ENCODE measurements at places on chromosomes 3 and 15.

DNA sequence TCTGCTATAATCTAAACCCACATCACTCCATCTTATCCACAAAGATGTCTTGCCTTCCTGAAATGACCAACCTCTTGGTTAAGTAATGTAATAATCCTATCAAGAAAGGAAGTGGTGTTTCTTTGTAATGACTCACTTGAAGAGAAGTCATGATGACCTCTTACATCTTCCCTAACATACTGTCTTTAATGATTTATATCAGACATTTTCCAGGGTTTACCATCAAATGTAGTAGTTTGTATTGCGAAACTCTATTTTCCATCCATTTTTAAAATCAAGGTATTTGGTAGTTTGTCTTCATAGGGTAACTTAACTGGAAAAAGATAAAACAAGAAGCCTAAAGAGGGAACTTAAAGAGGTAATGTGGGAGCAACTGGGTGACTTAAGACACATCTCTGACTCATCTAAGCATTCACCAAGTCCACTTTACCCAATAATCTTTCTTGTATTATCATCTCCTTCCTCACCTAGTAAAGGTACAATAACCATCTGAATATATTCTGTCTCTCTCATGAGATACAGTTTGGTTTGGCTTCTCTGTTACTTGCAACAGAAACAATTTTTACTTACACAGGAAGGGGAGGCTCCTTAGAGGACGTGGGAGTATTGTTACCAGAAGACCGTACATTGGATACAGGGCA lies 5.7 kb upstream of the MAPK6 start:
- no peak for DNase-seq

- no peak for DNase-seq
Measured at GRCh38 chr15:56168394-56168793, 75.3 kb downstream of the RFX7 start.

DNA sequence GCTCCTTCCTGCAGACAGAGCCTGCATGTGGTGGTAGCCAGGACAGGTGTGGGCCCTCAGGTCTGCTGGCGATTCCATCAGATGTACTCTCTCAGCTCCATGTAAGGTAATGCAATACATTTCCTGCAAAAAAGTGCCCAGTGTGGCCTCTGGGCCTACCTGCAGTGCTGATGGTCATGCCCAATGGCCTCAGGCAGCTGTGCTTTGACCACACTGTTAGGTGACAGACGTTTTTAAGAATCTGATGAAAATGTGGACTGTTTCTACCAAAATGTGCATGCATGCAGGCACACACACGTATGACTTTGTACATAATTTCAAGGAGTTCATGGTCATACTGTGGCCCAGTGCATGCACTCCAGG lies 152.9 kb downstream of the RAB11A start:
- DNase-seq = no peak

GRCh38 chr15:59138243-59138642 lies 33.3 kb downstream of the CCNB2 start:
- DNase-seq = peak; percentile 4

GRCh38 chr15:94375997-94376396 lies 144.6 kb downstream of the MCTP2 start:
- no peak for DNase-seq

- no peak for DNase-seq
Measured at GRCh38 chr15:92377083-92377789, 16.4 kb upstream of the ST8SIA2 start.

GRCh38 chr15:68330901-68331300 lies 53.4 kb downstream of the FEM1B start:
- no peak for DNase-seq

GRCh38 chr15:46456456-46456855 lies 821.6 kb downstream of the SQOR start:
- DNase-seq = no peak

DNA sequence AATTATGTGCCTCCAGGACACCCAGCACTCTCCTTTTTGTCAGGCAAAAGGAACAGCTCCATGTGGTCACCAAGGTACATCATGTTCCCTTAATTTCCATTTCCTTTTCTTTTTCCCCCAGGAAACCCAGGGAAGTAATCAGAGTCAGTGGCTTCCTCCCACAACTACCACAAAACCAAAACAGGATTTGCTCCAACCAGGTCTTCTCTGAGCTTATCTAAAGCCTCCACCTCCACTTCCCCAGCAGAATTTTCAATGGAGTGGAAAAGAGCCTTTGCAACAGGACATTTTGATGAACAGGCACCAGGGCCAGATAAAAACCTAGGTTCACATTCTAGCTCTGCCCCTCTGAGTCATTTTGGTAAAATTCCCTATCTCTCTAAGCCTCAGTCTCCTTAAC lies 154.3 kb downstream of the NR2F2 start:
- no peak for DNase-seq

DNA sequence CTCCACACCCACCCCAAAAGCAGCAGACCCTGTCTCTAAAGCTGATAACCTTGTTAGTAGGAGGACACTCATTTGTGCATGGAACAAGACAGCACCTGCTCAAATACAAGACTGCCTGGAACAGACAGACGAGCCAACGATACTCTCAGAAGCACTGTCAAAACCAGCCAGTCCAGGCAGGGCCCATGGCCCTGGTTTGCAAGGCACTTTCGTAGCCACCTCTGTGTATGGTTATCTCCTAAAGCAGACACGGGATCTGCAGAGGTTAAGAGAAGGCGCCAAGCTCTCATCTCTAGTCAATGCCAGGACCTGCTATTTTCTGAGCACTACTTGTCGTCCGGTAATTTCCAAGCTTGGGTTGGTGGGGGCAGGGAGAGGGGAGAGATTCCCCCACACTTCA lies 10.5 kb downstream of the NTRK3 start:
- no peak for DNase-seq

DNA sequence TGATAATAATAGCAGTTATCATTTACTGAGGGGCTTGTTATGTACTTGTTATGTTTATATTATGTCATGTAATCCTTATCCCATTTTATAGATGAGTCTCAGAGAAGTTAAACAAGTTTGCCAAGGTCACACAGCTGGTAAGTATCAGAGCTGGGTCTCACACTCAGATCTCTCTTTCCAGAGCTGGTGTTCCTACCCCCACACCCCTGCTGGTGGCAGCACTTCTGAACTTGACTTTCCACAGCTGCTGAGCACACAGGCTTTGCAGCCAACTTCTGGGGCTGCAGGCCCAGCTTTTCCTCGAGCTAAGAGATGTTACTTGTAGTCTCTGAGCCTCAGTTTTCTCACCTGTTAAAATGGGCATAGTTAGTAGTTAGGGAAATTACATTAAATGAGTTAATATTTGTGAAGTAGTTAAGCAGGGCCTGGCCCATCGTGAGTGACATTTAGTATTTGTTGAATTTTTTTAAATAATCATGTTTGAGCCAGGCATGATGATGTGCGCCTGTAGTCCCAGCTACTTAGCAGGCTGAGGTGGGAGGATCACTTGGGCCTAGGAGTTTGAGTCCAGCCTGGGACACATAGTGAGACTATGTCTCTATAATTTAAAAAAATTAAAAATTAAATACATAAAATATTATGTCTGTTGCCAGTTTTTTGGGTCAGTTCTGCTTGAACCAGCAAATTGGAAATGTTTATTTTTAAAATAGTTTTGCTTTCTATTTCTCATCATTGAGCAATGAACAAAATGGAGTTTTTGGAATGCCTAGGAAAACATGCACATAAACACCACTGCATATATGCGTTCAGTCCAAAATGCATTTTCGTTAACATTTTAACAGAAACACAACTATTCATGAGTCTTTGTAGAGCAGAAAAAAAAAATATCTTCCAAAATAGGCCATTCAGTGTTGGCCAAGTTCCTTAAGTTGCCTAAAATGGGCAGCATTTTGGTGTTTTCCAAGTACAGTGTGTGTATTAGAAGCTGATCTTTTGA lies 87.3 kb downstream of the SMAD6 start:
- no peak for DNase-seq

DNA sequence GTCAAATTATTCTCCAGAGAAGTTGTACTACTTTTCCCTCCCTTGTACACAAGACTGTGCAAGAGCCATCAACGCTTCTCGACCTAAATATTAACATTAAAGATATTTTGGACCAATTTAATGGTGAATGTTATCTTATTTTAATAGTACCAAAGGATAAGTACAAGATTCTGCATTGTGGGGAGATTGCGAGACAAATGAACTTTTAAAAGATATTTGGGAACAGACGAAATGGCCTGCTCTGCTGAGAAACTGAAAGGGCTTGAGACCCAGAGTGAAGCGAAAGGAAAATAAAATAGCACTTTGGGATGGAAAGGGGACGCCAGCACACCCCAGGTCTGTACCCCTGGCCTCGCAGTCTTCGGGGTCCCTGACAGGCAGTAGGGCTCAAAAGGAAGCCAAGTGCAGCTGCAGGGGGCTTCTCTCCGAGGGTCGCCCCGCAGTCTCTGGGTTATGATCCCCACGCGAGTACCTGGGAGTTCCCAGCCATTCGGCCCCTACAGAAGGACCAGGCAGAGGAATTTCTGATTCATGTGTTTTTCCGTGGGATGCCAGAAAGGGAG lies 97.6 kb upstream of the VGLL3 start:
- DNase-seq = no peak

- no peak for DNase-seq
Measured at GRCh38 chr3:27960133-27960532, 238.0 kb upstream of the EOMES start.

DNA sequence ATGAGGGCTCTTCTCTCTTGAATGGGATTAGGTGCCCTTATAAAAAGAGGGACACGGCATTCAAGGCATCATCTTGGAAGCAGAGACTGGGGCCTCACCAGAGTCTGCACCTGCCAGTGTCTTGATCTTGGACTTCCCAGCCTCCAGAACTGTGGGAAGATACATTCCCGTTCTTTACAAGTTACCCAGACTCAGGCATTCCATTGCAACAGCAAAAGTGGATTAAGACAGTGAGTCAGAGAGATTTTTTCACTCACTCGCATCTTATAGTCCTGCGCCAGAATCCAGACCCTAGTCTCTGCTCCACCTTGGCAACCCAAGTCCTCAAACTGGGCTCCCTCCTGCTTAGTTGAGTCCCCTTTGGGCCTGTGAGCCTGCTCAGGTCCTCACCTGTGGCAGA lies 2.7 kb downstream of the LCTL start:
- no peak for DNase-seq

DNA sequence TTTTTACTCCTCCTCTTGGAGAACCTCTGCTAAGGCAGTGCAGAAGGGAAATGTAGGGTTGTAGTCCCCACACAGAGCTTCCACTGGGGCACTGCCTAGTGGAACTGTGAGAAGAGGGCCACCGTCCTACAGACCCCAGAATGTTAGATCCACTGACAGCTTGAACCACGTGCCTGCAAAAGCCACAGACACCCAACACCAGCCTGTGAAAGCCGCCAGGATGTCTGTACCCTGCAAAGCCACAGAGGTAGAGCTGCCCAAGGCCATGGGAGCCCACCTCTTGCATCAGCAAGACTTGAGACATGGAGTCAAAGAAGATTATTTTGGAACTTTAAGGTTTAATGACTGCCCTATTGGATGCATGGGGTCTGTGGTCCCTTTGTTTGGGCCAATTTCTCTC lies 112.1 kb downstream of the RSL24D1 start:
- DNase-seq = no peak

GRCh38 chr15:57376696-57377477 lies 582 bp downstream of the CGNL1 start:
- no peak for DNase-seq

GRCh38 chr15:49178497-49178896 lies 8.4 kb downstream of the GALK2 start:
- no peak for DNase-seq
